ENCODE measurements at places on chromosomes 1 and 21.

DNA sequence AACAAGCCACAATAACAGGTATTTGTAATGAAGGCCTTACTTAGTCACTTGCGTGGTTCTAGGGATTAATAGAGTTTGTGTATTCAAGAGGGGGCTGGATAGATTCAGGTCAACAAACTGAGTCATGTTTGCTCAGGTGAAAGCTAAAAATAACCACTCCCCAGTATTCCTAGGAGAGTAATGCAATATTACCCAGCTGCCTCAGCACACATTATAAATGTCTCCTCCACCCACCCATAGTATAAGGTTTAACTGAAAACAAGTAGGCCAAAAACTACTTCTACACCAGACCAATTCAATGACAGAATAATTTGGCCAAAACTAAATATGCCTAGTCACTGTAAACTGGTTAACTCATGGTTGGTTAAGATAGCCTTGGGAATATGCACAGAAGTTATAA lies 34.4 kb downstream of the WLS start:
- no peak for DNase-seq

GRCh38 chr1:150320667-150320978 lies 710 bp upstream of the PRPF3 start:
- no peak for DNase-seq

- DNase-seq = no peak
Observed at GRCh38 chr1:73026114-73026513, 743.8 kb upstream of the NEGR1 start.

- no peak for DNase-seq
Observed at GRCh38 chr21:9780441-9780937, 740.9 kb upstream of the TPTE start.

DNA sequence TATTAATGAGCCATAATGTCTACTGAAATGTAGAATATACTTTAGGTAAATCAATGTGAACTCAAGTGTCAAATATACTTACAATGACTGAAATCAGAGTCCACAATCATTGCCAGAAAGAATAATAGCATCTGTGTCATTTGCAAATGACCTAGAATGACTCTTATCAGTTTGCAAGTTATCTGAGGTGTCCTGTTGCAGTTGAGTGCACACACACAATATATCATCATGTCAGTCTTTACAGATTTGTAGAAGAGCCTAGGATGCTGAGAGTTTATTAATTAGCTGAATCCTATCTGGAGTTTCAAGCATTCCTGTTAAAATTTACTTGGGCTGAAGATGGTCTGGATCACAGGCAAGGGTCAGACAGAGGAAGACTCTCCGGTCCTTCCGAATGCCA lies 324.0 kb upstream of the GREM2 start:
- no peak for DNase-seq

GRCh38 chr1:29239142-29239541 lies 2.8 kb downstream of the PTPRU start:
- DNase-seq = no peak

Data from globus pallidus (tissue), 1 donor.